ENCODE measurements at places on chromosomes 16 and 17.
A peak's percentile ranks its signal among the peaks of the same experiment; 100 is the strongest.

- DNase-seq = no peak
Observed at GRCh38 chr16:75073545-75074303, 42.9 kb downstream of the LDHD start.

DNA sequence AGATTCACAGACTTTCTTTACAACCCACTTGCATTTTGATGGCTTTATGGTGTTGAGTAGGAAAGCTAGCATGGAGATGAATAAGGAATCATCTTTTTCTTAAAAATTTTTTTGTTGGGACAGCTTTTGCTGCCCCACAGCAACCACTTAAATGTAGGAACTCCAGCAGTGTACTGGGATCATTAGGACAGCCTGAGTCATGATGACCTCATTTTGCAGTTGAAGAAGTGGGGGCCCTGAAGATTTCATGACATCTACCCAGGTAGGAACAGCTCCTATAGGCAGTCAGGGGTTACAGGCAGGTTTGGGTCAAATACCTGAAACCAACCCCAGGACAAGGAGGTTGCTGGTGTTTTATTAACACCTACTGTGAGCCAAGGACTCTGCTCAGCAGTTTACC, 2.1 kb downstream of the METTL22 start:
- no peak for DNase-seq

GRCh38 chr17:78974635-78975591, 4.8 kb downstream of the LGALS3BP start:
- DNase-seq = peak; percentile 82

DNA sequence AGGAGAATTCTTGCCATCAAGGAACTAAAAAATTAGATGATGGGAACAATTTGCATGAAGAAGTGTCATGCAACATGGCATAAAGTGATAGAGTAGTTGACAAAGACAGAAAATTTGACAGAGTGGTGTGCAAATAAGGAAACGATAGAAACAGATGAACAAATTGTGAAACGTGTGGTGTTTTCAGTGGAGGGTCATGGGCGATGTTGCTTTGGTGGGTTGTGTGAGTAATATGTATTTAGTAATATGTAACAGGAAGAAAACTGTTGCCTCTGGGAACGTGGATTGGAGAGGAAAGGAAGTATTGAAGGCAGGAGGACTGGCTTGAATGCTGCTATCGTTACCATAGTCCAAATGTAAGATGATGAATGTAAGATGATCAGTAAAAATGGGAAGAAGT, 3.6 kb downstream of the COX10 start:
- DNase-seq = no peak

GRCh38 chr16:79451196-79451816, 149.2 kb downstream of the MAF start:
- no peak for DNase-seq

DNA sequence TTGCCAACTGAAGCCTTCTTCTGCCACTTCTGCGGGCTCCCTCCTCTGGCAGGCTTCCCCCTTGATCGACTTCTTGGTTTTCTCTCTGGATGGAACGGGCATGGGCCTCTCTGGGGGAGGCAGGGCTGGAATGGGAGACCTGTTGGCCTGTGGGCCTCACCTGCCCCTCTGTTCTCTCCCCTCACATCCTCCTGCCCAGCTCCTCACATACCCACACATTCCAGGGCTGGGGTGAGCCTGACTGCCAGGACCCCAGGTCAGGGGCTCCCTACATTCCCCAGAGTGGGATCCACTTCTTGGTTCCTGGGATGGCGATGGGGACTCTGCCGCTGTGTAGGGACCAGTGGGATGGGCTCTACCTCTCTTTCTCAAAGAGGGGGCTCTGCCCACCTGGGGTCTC, 6.5 kb upstream of the LASP1NB start:
- no peak for DNase-seq

DNA sequence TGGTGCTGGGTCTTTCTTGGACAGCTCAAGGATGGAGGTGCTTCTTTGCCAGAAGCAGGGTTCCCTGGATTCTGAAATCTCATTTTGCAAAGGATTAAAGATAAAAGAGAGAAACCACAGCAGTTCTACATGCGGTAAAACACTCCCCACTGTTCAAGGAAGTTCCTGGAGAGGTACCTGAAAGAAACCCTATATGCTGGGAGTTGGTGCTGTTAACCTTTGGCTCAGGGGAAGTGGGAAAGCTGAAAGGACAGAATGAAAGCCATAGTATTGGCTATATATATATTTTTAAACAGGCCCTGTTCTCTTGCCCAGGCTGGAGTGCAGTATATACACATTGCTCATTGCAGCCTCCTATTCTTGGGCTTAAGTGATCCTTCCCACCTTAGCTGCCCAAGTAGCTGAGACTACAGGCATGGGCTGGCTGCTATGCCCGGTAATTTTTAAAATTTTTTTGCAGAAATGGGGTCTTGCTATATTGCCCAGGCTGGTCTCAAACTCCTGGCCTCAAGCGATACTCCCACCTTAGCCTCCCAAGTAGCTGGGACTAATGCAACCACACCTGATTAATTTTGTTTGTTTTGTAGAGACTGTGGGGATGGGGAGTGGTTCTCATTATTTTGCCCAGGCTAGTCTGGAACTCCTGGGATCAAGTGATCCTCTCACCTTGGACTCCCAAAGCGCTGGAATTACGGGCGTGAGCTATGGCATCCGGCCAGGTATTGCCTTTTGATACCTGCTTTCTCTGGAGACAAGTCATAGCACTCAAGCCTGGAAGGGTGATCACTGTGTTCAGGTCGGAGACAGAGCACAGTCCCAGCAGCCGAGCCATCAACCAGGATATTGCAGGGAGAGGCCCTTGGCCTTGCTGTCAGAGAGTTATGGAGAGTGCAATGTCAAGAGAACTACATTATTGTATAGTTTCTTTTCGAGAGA, 55.2 kb downstream of the MSI2 start:
- no peak for DNase-seq

DNA sequence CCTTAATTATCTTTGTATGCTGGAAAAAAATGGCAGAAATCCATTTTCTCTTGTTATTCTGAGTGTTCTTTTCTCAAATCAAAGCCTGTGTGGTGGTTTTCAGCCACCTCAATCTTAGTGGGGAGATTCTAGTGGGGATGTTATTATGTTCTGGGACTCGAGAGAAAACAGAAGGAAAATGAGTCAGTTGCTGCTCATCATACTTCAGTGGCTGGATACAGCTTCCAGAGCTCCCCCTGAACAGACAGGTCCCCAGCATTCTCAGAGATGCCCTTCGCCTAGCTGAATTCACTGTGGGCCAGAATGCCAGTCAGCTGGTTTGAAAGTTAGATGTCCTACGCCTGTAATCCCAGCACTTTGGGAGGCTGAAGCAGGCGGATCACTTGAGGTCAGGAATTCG, 8.5 kb downstream of the ST6GALNAC1 start:
- DNase-seq = no peak

- no peak for DNase-seq
Observed at GRCh38 chr17:73998653-73999645, 204.5 kb upstream of the RPL38 start.

DNA sequence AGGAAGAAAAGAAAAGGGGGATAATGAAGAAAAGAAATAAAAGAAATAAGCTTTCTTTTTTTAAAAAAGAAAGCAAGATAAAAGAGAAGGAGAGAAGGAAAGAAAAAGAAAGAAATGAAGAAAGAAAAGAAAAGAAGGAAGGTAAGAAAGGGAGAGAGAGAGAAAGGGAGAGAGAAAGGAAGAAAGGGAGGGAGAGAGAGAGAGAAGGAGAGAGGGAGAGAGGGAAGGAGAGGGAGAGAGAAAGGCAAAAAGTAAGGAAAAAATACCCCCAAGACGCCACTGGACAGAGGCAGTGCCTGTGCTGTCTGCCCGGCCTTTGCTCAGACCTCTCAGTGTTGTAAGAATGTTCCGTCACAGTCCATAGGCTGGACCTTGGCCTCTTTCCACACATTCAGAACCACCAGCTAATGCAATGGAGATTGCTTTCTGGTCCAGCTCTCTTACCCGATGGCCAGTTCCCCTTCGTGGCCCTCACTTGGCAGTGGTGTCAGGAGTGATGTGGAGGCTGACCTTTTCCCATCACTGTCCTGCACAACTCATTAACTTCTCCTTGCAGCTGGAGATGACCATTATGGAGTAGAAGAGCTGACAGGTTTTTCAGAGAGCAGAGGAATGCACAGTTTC, 14.3 kb upstream of the HNF1B start:
- no peak for DNase-seq

DNA sequence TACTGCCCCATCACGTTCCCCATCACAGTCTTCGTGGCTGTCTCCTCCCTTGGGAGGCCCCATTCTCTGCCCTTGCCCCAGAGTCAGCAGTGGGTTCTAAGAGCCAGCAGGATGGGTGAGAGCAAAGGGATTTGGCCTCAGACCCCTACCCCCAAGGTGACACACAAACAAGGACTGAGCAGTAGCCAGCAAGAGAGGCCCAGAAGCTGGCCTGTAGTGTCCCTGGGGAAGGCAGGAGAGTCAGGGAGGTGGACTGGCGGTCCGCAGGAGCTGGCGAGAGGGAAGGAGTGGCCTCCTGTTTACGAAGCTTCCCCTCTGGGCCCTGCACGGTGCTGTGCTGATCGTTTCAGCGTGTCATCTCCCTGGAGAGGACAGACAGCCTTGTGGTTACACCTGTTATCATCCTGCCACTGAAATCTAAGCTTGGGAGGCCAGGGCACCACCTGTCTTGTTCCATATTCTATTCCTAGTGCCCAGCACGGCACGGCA, 8.4 kb downstream of the WDR81 start:
- no peak for DNase-seq

DNA sequence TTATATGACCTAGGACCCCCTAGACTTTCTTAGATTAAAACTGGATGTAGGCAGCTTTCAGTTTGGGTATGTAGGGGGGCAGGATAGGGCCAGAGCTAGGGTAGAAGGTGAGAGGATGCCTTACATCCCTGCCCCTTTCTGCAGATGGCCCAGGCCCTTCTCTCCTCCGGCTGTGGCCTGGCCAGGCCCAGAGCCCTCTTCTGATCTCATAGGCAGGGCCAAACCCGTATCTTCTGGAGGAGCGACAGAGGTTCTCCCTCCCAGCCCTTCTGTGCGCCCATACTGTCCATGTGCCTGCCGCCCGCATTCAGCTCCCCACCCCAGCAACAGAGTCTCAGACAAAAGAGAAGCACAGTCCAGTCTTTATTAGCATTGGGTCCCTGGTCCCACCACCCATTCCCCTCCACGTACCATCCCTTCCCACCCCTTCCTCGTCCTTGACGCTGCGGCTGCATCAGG, 2.0 kb upstream of the TSPOAP1 start:
- DNase-seq = no peak

DNA sequence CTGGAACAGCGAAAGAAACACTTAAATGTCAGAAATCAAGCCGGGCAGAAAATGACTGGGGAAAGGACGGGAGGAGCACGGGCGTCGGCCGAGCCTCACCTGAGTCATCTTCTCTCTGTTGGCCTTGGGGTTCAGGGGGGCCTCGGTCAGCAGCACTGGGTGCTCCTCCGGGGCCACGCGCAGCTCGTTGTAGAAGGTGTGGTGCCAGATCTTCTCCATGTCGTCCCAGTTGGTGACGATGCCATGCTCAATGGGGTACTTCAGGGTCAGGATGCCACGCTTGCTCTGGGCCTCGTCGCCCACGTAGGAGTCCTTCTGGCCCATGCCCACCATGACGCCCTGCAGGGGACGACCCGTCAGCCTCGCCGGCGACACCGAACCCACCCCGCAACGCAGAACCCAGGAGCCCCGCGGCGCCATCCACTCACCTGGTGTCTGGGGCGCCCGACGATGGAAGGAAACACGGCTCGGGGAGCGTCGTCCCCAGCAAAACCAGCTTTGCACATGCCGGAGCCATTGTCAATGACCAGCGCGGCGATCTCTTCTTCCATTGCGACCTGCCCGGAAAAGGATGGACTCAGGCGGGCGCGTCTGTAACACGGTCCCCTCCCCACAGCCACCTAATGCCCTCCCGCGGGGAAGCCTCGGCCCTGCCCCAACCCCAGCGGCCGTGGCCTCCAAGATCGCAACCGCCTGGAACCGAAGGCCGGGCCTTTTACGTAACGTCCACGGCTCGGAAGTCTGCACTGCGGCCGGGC, 616 bp downstream of the ACTG1 start:
- DNase-seq = no peak

DNA sequence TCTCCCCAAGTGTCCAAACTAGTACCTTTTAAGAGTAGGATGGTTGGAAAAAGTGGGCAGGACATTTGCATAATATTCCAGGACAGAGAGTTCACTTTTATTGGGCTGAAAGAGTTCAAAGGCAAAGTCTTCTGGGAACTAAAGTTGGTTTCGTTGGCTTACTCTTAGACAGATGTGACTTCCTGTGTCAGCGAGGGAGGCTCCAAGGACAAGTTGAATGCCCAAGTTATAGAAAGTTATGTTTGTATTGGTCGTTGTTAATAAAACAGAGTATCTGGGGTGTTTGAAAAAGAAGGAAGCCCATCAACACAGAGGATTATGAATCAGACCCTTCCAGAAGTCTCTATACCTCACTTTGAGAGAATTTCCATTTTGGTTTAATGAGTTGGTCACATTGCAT, 117.3 kb upstream of the TBX2 start:
- no peak for DNase-seq

GRCh38 chr16:27378871-27379481, 23.0 kb upstream of the IL21R start:
- no peak for DNase-seq

- no peak for DNase-seq
Observed at GRCh38 chr17:38743556-38744171, 4.5 kb downstream of the PCGF2 start.

- DNase-seq = no peak
Observed at GRCh38 chr16:86455640-86456039, 54.7 kb upstream of the FOXF1 start.

DNA sequence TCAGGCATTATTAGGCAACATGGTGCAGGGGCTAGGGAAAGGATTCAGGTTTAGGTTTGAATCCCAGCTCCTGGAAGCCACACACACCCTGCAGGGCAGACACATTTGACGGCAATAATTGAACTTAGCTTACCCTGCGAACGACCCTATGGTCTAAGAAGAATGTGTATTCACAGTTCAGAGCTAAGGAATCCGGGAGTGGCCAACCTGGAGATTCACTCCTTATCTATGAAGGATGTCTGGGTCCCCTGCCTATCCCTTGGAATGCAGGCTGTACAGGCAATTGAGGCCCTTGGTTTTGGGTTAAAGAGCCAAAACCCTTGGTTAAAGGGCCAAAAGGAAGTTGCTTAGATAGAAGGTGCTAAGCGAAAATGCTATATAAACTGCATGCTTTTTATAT, 2.9 kb upstream of the SYT17 start:
- DNase-seq = no peak

DNA sequence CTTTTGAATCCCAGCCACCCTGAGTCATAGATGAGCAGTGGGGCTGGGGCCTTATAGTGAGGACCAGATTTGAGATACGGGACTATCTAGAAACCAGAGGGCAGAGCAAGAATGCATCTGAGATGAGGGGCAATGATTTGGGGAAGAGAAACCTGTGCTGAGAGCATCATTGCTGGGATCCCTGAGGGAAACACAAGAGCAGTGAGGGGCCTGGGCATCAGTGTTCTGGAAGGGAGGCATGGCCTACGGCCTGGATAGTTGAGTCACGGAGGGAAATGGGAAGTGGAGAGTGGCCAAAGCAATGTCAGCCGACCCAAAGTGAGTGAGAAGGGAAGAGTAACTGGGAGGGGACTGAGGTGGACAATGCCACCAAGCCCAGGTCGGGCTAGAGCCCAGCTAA, 5.2 kb downstream of the CAMTA2 start:
- DNase-seq = no peak
